ENCODE measurements at places on chromosomes 7 and 10. TPM values are rescaled to one million over a fixed set of nuclear protein-coding genes. Genes with fewer than 3 reads are reported as not detected.

The EVX1 gene
- total RNA-seq: not detected

The SFMBT2 gene
- not detected for total RNA-seq

The RAMP3 gene
- not detected for total RNA-seq

The ASAH2 gene
- total RNA-seq: 0.80 TPM

The ANKRD61 gene
- total RNA-seq: 0.23 TPM

The HECTD2 gene
- total RNA-seq: 20.6 TPM

The RHOBTB1 gene
- total RNA-seq: 20.0 TPM

The TRPV5 gene
- not detected for total RNA-seq

The NUTM2B gene
- 0.58 TPM for total RNA-seq

- DNase-seq: peak; percentile 83
Observed at GRCh38 chr7:18638594-18639452, 143.3 kb downstream of the HDAC9 start.

GRCh38 chr7:18241543-18242231 is 214.0 kb upstream of the PRPS1L1 start:
- DNase-seq: no peak

- DNase-seq: no peak
Observed at GRCh38 chr10:6204063-6204340, 1.3 kb downstream of the PFKFB3 start.

DNA sequence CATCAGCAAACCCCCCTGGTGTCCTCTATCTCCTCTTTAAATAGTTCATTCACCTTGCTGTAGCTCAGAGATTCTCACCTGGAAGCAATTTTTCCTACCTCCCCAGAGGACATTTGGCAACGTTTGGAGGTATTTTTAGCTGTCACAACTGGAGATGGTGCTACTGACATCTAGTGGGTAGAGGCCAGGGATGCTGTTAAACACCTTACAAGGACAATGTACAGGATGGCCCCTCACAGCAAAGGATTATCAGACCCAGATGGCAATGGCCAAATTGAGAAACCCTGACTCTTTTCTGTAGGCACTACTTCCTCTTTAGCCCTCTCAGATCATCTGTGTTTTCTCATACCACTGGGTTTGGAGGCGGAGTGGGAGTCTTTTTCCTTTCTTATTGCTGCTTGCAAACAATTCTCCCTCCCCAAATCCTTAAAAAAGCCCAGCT is 13.2 kb upstream of the TRA2A start:
- no peak for DNase-seq

DNA sequence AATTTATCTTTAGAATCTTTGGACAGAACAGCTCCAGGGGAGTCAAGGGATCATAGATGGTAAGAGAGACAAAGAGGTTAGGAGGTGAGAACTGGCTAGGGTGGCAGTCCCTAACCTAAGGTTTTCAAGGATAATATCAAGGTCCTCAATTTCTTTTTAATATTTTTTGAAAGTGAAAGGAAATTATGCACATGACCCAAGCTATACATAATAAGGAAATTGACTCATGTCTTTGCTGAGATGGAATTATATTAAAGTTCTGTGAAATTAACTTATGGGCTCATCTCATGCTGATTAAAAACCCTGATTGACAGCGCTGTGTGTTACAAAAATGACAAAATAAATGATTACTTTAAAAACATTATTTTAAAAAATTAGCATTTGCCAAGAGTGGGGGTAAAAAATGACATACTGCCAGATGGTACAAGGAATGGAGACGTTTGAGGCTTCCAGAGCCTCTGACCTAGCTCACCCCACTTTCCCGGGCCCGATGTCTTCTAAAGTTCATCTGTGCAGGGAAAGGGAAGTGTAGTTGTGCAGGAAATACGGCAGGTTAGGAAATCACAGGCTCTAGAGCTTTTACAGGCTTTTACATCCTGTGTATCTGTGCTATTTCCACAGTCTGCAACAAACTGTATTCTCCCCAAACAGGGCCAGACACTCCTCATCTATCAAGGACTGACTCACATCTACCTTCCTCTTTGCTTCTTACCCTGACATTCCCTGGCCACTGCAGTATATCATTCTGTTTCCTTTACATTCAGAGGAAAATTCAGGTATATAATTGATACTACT is 185.6 kb upstream of the PRSS58 start:
- no peak for DNase-seq

DNA sequence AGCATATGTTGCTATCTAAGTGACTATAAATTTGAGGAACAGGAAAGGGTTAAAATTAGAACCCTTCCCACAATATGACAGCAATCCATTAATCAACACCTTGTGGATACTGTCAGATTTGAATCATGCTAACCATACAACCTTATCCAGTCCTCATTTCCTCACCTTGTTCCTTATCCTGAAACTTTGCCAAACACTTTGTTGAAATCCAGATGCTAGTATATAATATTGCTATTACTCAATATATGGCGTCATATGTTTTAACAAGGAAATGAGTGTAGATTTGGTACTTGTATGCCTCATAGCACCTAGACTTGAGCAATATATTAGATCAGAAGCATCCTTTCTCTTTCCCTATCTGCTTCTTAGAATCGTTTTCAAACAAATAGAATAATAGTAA is 66.3 kb upstream of the SLC25A13 start:
- DNase-seq: peak; percentile 58

DNA sequence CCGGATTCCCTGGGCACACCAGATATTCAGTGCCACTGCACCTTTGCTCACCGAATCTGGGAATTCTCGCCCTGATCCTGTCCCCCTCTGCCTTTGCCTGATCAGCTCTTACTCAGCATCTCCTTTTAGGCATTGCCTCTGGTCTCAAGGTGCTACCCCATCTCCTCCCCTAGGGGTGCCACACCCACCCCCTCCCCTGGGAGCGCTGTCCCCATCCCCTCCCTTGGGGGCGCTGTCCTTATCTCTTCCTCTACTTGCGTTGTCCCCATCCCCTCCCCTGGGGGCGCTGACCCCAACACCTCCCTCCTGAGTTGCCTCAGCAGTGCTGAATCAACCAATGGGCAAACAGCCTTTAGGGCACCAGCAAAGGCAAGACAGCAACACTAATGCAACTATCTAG is 686.9 kb upstream of the FOXK1 start:
- no peak for DNase-seq

DNA sequence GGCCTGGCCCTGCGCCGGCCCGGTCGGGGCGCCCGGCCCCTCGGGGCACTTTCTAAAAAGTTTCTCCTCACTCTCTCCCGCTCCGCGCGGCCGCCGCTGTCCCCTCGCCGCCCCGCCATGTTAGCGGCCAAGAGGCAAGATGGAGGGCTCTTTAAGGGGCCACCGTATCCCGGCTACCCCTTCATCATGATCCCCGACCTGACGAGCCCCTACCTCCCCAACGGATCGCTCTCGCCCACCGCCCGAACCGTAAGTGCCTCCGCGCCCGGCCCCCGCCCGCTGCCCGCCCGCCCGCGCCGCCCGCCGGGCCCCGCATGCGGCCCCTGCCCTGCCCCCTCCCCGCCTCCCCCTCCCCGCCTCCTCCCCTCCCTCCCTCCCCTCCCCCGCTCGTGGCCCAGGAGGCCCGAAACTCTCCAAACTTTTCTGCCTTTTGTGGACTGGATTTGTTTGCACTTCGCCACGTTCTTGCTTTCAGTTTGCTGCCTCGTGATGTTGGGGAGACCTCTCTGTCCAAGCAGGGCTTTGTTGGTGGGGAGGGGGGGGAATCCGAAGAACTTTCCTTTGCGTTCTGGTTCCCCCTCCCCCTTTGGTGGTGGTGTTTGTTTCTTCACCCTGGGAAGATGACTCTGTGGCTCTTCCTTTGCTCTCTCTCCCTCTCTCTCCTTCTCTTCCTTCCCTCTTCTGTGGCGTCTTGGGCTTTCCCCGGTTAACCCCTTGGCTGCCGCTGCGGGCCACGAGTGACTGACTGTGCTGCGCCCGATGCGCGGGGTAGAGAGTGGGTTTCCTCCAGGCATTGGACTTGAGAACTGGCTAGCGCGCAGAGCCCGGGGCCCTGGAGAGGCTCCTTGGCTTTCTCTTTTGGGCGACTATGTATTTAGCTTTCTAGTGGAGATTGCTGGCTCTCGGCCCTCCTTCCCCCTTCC is 1.6 kb downstream of the TCF7L2 start:
- DNase-seq: peak; percentile 81

GRCh38 chr10:78686444-78687060 is 382.2 kb upstream of the ZMIZ1 start:
- DNase-seq: no peak

DNA sequence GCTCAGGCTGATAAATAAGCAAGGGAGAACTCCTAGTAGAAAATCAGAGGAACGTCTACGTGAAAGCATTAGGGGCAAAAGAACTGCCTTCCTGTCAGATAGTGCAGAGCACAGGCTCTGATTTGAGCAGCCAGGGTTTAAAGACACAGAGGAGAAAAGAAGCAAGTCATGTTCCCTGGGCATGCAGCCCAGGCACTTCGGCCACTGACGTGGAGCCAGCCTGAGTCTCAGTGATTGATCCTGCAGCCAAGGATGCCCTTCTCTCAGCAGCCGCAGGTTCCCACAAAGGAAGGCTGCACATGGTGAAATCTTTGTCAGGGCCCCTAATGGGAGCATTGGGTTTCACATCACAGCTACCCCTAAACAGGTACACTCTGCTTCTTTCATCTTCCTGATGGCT is 161.7 kb upstream of the HPS1 start:
- no peak for DNase-seq

- DNase-seq: no peak
Observed at GRCh38 chr7:105990727-105991453, 27.8 kb downstream of the CDHR3 start.

- DNase-seq: peak; percentile 53
Observed at GRCh38 chr10:114024876-114025610, 18.6 kb upstream of the ADRB1 start.

DNA sequence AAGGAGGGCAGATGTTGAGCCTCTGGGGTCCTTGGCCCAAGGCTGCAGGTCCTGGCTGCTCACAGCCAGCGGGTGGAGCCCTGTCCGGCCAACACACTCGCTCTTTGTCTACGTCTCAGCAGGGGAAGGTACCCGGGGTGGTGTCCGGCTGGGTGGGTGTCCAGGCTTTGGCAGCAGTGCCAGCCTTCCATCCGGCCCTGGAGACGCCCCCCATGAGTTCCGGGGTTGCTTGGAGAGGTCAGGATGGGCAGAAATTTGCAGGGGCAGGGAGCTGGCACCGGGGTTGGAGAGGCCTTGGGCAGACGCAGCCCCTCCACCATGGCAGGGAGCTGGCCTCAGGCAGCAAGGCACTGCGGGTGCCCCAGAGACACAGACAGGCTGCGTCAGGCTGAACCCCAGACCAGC is 42.2 kb upstream of the ELN start:
- DNase-seq: no peak

DNA sequence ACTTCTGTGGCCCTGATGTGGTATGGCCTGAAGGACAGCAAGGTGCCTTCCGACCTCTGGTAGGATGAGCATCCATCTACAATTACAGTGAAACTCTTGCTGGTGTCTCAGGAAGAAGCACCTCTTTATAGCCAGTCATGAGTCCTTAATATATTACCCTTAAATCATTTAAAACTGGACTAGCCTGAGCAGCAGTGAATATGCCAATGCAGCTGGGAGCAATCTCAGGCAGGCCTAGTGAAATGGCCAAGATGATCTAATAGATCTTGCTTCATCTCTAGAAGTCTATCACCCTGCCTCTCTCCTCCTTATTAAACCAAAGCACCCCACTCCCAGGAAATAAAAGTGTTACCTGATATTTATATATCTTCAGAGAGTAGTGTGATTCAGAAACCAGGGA is 66.7 kb upstream of the SORCS3 start:
- DNase-seq: no peak

GRCh38 chr10:109992485-109992884 is 15.3 kb upstream of the ADD3 start:
- no peak for DNase-seq

DNA sequence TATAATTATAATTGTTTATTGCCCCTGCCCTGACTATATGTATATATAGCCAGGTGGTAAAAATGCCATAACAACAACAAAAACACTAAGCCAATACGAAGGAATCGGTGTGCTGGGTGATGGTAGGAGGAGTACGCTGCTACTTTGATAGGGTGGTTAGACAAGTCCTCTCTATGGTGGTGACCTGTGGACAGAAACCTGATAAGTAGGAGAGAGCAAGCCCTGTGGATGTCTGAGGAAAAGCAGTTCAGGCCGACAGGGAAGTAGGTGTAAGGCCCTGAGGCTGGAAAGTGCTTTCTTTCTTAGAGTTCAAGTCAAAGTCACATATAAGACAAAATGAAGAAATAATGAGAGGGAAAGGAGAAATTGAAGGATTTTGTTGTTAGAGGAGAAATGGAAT is 823.8 kb upstream of the CELF2 start:
- no peak for DNase-seq

DNA sequence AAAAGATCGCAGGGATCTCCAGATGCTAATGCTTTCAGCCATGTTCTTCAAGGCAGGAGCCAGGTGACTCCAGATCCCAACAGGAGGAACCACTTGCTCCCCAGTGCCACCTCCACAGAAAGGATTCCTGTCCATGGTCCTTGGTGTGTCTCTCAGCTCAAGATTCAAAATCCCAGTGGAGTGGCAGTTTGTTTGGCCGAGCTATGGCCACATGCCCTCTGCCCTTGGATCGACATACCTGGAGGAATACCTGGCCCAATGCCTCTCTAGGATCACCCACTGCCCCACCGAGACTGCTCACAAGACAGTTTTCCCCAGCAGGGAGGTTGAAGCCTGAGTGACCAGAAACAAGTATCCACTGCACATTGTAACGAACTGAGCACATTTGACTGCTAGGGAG is 3.9 kb upstream of the GPRIN2 start:
- no peak for DNase-seq

DNA sequence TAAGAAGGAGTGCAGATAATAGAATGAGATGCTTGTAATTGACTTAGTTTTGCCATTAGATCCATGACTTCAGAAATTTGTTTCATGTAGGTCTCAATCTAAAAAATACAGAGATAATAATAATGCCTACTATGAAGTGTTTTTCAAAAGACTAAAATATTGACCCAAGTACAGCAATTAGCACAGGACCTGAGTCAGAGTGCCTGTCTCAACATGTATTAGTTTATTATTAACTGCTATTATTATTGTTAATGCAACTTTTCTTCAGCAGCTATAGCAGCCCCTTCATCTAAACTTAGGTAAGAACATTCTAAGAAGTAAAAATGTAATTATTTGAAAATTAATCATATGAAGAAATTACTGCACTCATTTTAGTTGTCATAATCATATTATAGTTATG is 82.9 kb upstream of the HGF start:
- DNase-seq: no peak

DNA sequence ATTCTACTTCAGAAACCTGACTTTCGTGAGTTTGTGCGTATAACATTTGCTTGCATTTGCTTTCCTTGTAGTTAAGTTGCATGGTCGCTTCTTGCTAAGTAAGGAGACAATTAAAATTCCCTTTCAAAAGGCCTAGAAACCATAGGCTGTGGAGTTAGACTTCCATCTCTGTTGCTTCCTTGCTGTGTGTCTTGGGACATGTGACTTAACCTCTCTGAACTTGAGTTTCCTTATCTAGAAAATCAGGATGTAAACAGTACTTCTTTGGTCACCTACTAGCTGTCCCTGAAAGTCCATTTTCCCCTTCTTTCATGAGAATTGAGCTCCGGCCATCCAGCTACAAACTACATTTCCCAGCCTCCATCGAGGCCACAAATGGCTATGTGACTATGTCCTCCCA is 89.2 kb downstream of the ITIH5 start:
- no peak for DNase-seq

- DNase-seq: no peak
Observed at GRCh38 chr10:3702569-3702968, 82.4 kb downstream of the KLF6 start.

GRCh38 chr7:46660402-46660980 is 739.4 kb upstream of the IGFBP3 start:
- no peak for DNase-seq

Data from LHCN-M2 (cell line).